ENCODE measurements at places on chromosomes 2 and 18.

GRCh38 chr2:12428324-12428723 lies 288.4 kb upstream of the TRIB2 start:
- DNase-seq = no peak

DNA sequence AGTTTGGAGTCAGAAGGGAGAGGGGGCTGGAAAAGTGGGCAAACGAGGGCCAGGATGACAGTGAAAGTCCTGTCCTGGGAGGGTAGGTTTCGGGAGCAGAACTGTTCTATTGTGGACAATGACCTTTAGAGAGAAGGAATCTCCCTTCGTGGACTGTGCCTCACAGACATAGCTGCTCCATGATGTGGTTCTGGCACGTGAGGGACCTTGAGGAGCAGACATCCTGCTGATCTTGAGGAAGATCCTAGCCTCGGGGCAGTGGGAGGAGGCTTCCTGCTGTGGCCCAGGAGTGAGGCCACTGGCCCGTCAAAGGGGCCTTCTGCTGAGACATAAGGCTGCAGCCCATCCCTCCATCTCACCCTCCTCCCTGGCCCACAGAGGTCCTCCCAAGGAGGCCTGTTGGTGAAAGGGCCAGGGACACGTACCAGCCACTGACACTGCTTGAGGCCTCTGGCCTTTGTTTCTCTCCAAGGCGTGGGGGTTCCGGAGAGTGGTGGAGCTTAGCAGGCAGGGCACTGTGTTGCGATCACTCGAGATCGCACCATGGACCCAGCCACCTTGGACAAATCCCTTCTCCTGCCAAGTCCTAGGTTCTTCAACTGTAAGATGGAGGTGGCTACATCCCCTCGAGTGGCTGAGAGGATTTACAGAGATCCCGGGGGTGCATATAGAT lies 167.2 kb downstream of the CELF4 start:
- DNase-seq = no peak

DNA sequence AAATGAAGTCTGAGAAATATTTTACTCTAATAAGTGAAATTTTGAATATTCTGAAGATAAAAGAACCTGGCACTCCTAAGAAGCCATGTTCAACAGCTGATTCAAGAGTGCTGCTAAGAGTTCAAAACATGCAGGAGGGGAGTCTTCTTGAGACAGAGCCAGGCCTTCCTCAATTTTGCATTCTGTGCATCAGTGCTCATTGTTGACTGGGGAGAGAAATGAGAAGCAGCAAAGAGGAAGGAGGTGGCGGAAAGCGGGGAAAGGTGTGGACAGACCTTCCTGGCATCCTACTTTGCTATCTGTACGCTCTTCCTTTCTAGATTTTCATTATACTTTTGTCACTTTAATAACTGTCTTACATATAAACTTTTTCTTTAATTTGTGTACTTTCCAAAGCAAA lies 29.7 kb upstream of the TXNDC2 start:
- DNase-seq = no peak

DNA sequence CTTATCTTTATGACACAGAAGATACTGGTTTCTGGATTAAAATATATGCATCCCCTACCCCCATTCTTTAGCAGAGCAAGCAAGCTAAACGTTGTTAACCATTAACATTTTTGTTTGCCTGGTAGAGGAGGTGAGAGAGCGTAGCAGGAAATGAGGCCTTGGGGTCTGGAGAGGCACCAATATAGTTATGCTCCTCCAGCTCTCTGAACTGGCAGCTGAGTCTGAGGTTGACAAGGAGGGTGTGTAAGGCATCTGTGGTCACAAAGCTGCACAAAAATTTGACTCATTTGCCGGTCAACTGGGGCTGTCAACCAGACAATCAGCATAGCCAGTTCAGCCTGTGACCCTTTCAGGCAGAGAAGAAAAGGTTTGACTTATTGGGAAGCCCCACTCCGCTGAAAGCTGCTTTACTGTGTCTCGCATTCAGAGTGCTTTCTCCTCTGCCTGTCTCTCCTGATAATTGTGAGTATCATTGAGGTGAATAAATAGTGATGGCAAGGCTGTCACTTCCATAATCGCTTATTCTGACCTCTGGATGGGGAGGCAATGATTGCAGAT lies 647.5 kb upstream of the SETBP1 start:
- DNase-seq = no peak

GRCh38 chr2:43129676-43130547 lies 96.5 kb downstream of the ZFP36L2 start:
- DNase-seq = no peak

DNA sequence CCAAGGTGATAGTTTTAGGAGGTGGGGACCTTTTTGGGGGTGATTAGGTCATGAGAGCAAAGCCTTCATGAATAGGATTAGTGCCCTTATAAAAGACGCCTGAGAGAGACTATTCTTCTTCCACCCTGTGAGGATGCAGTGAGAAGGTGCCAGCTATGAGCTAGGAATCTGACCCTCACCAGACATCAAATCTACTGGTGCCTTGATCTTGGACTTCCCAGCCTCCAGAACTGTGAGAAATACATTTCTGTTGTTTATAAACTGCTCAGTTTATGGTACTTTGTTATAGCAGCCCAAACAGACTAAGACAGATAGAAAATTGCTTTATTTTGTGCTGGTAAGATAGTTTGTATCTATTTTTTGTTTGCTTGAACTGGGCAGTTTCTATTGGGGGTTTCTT lies 40.1 kb downstream of the PHLPP1 start:
- no peak for DNase-seq

DNA sequence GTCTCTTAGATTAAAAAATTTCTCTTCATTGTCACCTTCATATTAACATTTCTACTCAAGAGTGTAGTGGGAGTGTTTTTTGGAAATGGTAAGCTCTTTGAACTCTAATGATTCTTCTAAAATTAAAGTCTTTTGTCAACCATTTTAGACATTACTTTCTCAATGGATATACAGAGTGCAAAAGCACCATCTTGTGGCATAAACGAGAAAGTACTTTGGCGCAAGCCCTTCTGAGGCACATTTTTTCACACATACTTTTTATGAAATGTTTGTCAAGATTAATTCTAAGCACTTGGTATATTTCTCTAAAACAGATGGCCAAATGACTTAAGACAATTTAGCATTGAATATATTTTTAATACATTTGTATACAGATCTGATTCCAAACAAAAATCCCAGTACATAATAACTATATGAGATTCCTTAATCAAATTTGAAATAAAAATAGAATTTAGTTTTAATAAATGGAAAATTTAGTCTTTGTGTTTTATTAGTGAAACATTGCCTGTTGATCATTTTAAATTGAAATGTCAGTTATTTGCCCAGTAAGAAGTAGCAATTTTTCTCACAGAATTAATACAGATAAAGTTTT lies 63.3 kb upstream of the GALNT5 start:
- DNase-seq = peak; percentile 45

DNA sequence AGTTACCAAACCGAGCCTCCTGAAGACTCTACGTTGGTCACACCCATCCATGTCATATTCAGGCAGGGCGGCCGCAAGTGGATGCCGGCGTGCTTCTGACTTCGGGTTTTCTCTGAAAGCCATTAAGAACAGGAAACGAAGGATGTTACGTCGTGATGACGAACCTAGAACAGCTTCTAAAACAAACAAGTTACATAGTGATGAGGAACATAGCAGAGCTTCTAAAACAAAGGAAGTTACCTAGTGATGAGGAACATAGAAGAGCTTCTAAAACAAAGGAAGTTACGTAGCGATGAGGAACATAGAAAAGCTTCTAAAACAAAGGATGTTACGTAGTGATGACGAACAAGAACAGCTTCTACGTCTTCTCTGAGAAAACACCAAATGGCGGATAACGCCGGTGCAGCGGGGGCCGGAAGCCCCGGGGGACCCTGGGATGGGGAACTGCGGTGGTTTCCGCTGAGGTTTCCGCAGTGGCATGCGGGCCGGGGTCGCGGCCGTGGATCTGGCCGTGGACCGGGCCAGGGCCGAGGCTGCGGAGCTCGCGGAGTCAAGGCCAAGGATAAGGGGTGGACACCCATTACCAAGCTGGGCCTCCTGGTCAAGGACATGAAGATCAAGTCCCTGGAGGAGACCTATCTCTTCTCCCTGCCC lies 141.1 kb downstream of the SOCS6 start:
- DNase-seq = no peak

DNA sequence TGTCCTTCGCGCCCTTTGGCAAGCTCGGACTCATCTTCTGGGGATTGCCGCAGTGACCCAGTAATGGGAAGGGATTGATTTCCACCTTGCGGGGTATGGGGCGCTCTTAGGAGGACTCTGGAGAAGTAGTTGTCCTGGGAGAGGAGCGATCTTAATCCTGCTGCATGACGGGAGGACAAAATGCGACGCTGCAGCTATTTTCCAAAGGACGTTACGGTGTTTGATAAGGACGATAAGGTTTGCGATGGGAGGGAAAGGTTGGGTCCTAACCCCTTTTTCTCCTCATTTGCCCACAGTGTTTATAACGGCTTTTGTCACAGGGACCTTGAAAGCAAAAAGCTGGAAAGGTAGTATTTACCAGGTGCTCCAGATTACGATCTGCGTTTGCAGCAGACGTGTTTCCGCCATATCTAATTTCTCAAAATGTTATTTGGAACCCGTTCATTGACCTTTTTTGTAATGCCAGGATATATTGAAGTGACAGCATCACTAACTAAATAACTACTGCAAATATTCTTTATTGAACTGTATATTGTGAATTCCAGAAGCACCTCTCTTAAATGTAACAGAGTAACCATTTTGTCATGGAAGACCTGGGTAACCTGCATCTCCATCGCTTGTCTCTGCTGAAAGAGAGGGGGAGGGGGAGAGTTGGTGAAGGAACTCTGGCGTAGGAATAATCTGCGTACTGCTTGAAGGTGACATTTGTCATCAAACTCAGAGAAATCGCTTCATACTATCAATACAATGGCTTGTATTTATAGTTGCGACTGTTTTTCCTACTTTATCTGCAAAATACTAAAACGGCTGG lies 590 bp downstream of the MDH1 start:
- DNase-seq = no peak

- no peak for DNase-seq
Observed at GRCh38 chr2:3195641-3196476, 181.8 kb downstream of the EIPR1 start.

- DNase-seq = no peak
Observed at GRCh38 chr18:44579028-44579702, 101.5 kb upstream of the SETBP1 start.

DNA sequence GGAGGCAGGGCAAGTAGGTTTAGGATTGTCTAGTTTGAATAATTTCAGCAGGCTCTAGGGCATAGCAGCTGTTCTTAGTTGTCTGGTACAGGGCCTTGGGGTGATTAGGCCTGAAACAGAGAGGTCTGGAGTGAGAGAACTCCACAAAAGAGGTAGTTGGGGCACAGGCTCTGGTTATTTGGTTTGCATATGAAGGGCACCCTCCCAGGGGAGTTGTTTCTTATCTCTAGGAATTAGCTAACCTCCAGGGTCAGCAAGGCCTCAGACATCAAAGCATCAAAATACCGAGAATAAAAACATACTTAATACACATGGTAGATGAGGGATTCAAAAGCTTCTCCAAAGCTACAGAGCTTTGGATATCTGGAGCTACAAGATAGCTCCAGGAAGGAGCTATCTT lies 38.3 kb upstream of the SLC14A2 start:
- DNase-seq = no peak

- DNase-seq = no peak
Observed at GRCh38 chr2:134375935-134376334, 122.1 kb downstream of the MGAT5 start.

GRCh38 chr2:34121076-34121475 lies 522.0 kb upstream of the FAM98A start:
- DNase-seq = no peak

- DNase-seq = no peak
Observed at GRCh38 chr2:22912398-22912797, 472.6 kb upstream of the KLHL29 start.

DNA sequence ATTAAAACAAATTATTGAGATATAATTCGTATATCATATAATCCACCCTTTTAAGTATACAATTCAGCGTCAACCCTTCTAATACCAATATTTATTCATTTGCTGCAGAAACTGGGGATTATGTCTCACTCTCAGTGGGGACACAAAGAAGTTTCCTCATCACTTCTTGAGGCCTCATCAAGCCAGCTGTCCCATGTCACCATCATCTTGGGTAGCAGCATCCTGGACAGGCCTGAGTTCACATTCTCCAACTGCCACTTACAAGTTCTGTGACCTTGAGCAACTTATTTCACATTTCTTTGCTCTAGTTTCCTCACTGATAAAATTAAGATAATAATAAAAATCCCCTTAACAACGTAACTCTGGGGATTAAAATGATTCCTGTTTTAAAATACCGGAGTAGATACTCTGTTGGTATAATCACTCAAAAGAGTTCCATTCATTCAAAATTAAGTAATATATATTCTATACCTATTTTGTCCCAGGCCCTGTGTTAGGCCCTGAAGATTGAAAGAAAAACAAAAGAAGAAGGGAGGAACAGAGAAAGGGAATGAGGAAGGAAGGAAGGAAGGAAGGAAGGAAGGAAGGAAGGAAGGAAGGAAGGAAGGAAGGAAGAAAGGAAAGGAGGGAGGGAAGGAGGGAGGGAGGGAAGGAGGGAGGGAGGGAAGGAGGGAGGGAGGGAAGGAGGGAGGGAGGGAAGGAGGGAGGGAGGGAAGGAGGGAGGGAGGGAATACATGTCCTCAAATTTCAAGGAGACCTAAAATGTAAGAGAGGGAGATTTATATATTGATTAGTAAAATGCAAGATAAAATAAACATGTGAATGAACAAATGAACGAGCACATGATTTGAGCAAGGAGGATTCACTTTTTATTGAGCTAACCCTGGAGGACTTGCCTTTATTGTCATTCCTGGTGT lies 42.4 kb downstream of the NCKAP5 start:
- DNase-seq = peak; percentile 40

GRCh38 chr2:1869248-1869647 lies 124.9 kb upstream of the PXDN start:
- no peak for DNase-seq

- no peak for DNase-seq
Observed at GRCh38 chr2:17272170-17272569, 246.1 kb downstream of the RAD51AP2 start.

- DNase-seq = no peak
Observed at GRCh38 chr18:77749089-77749488, 499.4 kb downstream of the GALR1 start.

DNA sequence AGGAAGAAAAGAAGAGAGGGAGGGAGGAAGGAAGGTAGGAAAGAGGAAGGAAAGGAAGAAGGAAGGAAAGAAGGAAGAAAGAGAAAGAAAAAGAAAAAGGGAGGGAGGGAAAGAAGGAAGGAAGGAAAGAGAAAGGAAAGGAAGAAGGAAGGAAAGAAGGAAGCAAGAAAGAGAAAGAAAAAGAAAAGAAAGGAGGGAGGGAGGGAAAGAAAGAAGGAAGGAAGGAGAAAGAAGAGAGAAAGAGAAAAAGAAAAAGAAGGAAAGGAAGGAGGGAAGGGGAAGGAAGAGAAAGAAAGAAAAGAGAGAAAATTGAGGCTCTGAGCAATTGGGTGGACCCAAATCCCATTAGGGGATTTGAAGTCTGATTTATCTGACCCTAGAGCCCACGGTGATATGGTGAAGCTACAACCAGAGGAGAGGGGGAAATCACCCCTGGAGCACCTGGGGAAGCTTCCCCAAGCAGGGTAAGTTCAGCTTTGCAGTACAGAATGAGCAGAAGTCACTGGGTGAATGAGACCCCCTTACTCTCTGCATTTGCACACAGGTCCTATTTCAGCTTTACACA lies 177.6 kb upstream of the BCL2L11 start:
- DNase-seq = no peak

- DNase-seq = no peak
Observed at GRCh38 chr18:8656232-8656631, 47.0 kb downstream of the RAB12 start.
